HTR-8/SVneo (cell line): ENCODE measurements at places on chromosomes 3 and 15.
A peak's percentile ranks its signal among the peaks of the same experiment; 100 is the strongest.

DNA sequence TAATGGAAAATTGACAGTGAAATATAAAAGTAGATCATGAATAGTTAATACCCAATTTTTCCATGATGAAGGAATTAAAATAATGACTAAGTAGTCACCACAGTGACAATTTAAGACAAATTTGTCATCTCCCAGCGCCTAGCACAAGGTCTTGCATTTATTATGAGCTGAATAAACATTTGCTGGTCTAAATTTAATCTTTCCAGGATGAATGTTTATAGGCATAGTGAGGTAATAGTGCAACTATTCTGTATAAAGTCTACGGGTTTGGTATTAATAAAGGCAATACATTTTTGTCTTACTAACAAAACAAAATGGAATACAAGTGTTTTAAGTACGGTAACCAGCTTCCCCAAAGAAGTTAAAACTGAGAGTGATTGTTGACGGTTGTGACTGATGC lies 209.3 kb downstream of the CD47 start:
- DNase-seq = no peak

- no peak for DNase-seq
Observed at GRCh38 chr3:102020735-102021134, 171.4 kb downstream of the NFKBIZ start.

DNA sequence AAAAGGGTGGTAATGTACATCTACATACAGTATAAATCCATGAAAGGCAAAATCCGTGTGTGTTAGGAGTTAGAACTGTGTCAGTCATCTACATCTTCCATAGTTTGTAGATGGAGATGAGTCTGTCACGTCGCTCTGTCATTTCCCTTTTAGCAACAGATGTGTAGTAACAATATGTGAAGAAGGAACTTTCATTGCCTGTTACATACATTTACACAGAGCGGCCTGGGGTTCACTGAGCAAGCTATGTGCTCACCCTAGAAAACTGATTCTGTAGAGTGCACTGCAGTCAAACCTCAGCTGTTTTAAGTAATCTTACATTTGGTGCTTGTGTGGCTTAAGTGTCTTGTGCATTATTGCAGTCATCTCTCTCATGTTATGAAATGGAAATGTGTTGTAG lies 41.6 kb upstream of the AP3B2 start:
- no peak for DNase-seq

DNA sequence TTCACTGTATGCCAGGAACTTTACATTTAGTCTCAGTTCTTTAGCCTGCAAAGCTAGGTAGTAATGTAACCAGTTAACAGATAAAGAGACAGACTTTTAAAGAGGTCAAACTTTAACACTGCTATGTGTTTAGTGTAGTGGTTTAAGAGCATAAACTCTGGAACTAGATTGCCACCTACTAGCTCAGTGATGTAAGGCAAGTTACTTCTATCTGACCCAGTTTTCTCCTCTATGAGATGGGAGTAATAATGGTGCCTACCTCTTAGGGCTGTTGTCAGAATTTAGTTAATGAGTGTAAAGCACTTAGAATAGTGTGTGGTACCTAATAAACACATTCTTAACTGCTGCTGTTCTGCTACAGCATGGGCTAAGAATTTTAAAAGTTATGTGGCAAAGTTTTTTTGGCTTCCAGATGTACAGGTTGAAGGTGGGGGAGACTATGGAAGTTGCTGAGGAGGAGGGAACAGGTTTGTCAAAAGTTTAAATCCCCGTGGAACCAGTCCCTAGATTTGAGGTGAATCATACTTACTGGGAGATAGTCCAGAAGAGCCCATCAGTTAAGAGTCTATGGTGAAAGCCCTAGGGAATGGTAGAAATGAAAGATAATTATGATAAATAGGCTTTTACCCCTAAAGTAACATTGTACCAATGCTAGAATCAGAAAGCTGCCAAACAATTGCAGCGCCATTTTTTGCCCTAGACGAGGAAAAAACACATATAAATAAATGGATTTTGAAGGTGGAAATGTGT lies 13.9 kb downstream of the TSC22D2 start:
- no peak for DNase-seq

DNA sequence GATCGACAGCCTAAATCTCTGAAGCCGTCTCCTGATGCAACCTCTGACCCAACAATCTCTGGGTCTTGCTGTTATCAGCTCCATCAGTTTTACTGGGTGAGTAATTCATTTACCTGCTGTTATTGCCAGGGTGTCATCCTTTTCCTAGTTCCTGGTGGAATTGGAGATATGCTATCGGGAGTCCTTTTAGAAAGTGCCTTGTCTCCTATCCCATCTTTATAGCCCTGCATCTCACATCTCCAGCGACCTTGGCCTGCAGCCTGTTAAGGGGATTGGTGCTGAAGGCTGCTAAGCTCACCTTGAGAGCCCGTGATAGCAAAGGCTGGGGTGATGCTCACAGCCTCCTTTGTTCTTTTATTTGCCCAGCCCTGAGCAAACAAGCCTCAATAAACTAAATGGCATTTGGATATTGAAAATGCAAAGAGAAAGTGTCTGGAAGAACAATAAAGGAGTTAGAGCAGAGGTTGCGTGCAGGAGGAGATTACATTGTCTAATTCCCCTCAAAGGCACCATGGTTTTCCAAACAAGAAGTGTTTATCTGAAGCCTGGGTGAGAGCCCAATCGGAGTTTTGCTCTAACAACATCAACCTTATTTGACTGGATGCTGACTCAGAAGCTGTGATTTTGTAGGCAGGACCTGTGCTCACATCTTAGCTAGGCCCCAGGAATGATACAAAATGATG lies 101.8 kb downstream of the RPLP1 start:
- no peak for DNase-seq

DNA sequence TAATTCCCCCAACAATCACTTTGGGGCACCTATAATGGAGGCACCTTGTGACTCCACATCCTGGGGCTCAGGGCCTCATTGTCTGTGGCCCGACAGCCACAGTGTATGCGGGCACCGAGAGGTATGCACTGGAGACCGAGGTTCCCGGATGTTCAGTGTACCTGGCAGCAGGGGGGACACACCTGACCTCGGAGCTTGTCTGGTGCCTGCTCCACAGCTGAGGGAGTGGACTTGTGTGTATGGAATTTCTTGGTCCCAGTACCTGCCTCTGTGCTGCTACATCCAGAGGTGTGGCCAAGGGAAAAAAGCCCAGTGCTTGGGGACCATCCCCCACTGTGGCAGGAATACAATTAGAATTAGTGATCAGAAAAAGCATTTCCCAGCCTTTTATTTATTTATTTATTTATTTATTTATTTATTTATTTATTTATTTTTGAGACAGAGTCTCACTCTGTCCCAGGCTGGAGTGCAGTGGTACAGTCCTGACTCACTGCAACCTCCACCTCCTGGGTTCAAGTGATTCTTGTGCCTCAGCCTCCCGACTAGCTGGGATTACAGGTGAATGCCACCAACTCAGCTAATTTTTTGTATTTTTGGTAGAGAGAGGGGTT lies 8.8 kb upstream of the AEN start:
- no peak for DNase-seq

DNA sequence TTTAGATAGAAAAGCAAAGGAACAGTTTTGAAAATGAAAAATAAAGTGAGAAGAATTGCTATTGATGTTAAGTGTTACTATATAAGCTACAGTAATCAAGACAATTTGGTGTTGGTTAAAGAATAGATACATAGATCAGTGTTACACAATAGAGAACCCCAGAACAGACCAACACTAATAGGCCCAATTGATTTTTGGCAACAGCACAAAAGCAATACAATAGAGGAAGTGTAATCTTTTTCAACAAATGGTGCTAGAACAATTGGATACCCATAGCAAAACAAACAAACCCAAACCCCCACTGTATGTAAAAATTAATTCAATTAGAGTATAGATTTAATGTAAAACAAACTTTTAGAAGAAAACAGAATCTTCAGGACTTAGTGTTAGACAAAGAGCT lies 61.8 kb downstream of the ATP11B start:
- DNase-seq = no peak

DNA sequence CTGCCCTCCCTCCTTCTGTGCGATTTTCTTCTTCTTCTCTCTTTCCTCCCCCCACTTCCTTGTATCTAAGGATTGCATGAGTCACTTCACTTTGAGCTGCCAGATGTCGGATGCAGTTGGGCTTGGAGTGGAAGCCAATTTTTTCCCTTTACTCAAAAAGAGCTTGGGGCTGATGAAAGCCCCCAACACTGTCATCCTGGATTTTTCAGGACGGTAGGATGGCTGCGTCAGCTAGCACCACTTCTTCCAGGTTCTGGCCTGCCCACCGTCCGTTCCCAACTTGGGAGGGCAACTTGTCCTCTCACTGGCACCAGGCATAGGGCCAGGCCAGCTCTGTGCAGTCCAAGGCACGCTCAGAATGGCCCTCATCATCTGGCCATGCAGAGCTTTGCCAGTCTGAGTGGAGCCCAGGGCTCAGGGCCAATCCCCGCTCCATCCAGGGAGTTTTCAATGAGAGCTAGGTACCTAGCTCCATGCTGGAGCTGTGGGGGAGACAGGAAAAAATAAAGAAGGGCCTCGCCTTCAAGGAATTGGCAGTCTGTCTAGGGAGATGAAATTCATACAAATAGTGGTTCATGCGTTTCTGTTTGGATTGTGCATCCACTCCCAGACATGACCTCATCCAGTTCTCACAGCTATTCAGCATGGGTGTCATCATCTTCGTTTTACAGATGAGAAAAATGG lies 47.7 kb upstream of the INSYN1 start:
- peak; percentile 61 for DNase-seq

DNA sequence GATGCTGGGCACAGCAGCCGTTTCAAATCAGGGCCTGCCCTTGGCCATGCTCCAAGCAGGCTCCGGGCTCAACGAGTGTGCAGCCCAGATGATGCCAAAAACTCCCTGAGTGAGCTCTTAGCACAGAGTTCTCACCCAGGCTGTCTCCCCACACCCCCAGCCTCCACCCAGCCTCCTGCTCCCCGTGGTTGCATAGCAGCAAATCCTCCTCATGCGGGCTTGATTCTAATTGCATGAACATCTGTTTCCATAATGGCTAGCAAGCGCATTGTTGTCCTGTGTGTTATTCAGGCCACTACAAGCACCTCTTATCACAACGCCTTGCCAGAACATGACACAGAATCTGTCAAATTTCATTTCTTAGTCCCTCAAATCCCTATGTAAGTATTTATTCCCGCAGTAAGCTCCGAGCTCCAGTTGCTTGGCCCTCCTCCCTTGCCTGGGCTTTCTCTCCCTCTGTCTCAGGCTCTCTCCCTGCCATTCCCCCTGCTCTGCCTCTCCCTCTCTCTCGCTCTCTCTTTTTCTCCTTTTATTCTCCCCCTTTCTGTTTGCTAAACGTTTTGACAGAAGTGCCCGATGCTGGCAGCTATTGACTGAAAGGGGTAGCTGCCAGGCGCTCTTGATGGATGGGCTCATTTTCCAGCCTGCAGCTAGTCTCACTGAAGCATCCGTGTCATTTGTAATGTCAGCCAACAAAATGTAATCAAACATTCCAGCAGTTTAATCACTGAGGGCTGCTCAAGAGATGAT lies 306.5 kb downstream of the IL20RB start:
- DNase-seq = no peak

GRCh38 chr3:190396001-190396400 lies 8.0 kb downstream of the CLDN16 start:
- DNase-seq = no peak

DNA sequence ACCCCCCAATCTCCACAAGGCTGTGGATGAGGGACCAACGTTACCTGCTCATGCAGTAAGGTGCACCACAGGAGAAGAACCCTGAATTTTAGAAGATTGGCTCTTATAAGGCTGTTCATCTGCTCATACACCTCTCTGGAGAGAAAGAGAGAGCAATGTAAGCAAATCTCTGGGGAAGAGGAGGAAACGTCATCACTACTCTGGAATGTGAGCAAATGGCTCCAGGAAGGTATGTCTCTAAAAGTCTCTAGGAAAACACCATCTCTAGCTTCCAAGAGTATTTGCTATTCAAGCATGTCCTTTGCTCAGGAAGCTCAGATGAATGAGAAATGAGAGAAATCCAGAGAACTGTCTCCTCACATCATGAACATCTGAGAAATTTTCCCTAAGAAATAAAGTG lies 235.4 kb downstream of the TBL1XR1 start:
- DNase-seq = no peak

GRCh38 chr3:169666076-169666375 lies 2.5 kb upstream of the MECOM start:
- DNase-seq = no peak

DNA sequence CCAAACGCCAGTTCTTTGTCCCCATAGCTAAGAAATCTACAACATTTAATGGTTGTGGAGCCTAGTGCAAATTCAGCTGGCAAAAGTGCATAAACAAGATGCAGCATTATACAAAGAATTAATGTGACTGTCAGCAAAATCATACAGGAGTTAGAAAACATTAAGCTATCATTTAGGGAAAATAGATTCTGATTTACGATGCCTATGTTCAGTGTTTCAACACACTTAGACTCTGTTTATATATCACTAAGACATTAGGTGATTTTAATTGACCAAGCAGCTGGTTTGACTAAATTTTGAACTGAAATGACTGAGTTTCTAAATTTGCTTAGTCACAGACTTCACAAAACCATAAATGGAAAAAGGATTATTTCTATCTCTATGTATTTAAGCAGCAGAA lies 1076.8 kb downstream of the TBL1XR1 start:
- DNase-seq = no peak

DNA sequence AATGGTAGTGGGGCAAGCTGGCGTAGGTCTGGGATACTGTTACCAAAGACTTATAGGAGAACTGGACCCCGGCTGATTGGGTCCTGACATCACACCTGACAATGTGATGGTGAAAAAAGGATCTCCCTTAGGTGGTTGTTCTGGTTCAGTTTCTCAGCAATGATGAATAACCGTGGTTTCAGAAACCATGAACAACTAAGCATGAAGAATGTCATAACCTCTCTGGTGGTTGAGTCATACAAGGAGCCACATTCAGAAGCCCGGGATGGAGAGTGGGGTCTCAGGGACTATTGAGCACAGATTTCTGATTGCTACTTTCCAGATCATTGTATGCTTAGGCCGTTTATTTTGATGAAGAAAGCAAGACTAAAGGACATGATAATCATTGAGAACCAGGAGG lies 17.4 kb downstream of the GPR160 start:
- no peak for DNase-seq

GRCh38 chr15:88106074-88106473 lies 150.5 kb downstream of the NTRK3 start:
- DNase-seq = no peak

DNA sequence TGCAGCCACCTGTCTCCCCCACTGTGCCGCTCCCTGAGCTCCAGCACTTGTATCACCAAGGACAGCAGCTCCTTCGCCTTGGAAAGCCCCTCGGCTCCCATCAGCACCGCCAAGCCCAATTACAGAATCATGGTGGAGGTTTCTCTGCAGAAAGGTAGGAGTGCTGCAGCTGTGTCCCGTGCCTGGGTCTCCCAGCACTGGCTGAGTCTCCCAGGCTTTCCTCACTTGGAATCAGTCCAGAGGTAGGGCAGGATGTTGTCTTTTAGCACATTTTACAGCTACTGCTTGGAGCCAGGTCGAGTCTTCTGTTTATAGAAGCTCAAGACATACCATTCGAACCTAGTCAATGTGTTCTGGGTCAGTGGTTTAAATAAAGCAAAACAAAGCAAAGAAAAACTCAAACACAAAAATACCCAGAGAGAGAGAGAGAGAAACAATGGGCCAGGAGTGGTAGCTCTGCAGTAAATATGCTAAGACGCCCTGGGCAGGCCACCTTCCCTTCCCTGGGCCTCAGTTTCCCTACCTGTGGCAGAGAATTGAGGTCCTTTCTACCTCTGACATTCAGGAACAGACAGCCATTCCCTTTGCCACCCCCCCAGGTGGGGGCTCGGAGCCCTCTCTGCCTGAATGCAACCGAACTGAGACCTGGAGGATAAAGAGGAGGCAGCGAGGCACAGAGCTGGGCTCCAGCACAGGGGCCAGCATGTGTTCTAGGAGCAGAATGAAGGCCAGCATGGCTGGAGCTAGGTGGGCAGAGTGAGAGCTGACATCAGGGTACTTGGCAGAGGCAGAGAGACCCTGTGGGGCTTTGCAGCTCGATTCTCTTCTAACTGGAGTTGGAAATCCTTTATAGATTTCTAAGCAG lies 44.1 kb downstream of the STARD5 start:
- DNase-seq = no peak
